ENCODE measurements at places on chromosomes 11 and 22.

DNA sequence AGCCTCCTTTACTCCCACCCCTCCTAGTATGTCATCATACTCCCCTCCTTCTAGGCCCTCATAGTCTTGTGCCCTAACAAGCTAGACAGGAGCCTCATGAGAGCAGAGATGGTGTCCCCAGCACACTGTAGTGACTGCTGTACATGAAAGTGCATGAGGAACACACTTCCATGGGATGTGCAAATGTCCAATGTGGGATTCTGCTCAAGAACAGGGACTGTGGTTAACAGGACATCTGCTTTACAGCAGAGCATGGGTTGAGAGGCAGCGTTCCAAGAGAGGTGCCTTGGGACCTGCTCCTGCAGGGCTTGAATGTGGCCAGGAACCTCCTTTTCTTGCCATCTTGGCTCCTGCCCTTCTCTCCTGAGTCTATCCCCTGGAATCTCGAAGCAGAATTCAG lies 45.3 kb downstream of the HIRA start:
- no peak for DNase-seq

- no peak for DNase-seq
Measured at GRCh38 chr22:50267591-50268390, 2.4 kb downstream of the MAPK11 start.

- DNase-seq = no peak
Measured at GRCh38 chr11:117392001-117392690, 64.5 kb downstream of the CEP164 start.

GRCh38 chr11:35246745-35247144 lies 107.8 kb downstream of the CD44 start:
- DNase-seq = no peak

DNA sequence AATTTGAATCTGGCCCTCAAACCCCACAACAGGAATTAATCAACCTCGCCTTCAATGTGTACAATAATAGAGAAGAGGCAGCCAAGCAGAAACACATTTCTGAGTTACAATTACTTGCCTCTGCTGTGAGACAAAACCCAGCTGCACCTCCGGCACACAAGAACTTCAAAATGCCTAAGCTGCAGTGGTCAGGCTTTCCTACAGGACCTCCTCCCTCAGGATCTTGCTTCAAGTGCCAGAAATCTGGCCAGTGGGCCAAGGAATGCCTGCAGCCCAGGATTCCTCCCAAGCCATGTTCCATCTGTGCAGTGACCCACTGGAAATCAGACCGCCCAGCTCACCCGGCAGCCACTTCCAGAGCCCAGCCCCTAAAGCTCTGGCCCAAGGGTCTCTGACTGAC lies 3.4 kb upstream of the NDUFC2 start:
- DNase-seq = no peak

DNA sequence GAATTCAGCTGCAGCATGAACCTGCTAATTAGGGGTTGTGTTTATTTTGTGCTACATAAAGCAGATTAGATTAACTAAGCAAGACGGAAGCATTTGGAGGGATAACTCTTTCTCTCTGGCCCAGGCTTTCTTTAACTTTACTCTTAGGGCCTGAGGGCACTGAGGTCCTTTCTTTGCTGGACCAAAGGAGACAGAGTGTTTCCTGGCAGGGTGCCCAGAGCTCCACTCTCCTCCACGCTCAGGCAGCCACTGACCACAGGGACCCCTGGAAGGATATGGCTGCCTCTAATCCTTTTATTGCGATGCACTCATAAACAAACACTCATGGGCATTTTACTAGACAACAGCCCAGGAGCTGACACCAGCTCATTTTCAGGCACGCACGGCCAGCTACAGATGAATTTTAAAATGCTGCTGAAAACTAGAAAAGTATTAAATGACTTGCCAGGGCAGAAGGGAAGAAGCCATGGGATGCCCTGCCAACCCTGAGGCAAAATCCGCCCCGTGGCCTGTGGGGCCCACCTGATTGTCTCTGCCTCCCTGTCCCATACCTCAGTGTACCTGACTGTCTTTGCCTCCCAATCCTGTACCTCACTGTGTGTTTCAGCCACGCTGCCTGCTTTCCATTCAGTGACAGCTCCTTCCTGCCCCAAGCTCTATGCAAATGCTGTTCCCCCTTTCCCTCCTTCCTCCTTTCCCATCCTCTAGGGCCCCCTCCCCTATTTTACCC lies 192.6 kb upstream of the NAV2 start:
- no peak for DNase-seq

- DNase-seq = no peak
Measured at GRCh38 chr11:34770111-34770510, 146.1 kb downstream of the APIP start.

GRCh38 chr11:117940736-117941135 lies 11.5 kb upstream of the TMPRSS13 start:
- no peak for DNase-seq

DNA sequence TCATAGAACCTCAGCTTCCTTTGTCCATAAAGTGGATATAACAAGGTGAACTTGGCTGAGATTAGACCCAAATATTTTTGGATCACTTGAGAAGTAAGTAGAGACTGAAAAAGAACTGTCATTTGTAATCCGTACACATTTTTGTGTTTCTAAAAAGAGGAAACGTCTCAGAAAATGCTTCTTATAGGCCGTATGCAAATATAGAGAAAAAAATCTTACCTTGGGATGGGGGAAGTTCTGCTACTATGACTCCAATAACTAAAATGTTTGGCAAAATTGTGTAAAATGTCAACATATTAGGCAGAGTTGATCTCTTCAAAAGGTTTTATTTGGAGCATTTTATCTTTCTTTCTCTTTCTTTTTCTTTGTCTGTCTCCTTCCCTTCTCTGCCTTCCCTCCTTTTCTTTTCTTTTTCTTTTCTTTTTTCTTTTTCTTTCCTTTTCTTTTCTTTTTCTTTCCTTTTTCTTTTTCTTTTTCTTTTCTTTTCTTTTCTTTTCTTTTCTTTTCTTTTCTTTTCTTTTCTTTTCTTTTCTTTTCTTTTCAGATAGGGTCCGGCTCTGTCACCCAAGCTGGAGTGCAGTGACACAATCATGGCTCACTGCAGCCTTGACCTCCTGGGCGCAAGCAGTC lies 48.2 kb downstream of the ADM start:
- no peak for DNase-seq

- no peak for DNase-seq
Measured at GRCh38 chr22:42217752-42218280, 52.6 kb downstream of the TCF20 start.

DNA sequence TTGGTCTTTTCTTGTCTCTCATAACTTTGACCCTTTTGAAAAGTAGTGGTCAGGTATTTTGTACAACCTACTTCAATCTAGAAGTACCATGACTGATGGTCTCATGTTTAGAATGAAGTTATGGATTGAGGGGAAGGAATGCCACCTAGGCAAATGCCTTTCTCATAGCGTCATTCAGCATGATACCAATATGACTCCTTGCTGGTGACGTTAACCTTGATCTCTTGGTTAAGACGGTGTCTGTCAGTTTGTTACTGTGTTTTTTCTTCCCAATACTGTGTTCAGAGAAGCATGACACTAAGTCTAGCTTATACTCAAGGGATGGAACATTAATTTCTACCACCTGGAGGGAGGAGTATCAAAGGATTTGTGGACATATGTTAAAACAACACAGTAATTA lies 130.9 kb downstream of the KIF18A start:
- no peak for DNase-seq

DNA sequence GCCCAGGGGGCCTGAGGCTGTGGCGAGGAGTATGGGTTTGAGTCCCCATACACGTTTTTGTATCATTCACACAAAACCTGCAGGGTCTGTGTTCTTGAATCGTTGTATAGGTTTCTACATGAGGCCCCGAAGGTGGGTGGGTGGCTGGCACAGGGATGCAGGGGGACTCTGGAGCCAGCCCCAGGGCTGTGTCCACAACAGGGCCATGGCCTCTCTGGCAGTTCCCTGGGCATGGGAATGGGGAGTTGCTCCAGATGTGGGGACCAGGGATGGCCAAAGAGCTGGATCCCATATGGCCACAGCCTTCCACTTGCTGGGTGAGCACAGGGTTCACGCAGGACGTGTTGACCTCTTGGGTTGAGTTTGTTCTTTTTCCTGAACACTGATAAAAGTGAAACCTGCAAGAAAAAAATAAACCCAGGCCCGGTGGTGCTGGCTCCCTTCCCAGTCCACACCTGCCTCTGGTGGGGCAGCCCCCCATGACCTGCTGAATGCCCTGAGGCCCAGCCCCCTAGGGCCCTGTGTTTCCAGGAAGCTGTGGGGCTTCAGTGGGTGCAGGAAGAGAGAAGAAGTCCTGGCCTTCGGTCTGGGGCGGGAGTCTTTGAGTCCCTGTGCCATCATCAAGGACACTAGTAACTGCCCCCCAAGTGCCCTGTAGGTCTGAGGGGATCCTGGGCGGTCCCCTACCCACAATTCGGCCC lies 16.1 kb downstream of the MYRF start:
- no peak for DNase-seq

DNA sequence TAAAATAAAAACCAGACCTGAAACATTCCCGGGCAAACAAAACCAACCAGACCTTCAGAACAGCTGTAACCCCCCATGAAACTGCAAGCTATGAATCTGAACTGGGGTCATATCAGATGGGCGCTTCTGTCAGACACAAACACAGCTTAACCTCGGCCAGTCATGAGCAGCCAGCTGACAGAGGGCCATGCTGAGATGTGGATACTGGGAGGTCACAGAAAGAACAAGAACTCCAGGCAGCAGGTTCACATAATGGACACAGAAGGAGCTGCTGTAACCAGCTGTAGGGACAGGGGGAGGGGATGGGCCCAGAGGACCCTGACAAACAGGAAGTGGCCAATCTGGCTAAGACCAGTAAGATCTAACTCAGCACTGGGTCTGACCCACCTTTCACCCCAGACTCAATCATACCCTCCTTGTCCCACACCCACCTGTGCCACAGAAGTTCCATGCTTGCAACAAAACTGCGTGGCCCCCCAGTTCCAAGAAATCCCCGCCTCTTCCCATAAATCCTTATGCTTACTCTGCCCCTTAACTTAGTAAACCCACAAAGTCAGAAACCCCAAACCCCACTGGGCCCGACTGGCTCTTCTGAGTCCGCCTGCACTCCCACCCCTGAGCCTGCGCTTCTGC lies 4.0 kb downstream of the APOL4 start:
- DNase-seq = no peak

DNA sequence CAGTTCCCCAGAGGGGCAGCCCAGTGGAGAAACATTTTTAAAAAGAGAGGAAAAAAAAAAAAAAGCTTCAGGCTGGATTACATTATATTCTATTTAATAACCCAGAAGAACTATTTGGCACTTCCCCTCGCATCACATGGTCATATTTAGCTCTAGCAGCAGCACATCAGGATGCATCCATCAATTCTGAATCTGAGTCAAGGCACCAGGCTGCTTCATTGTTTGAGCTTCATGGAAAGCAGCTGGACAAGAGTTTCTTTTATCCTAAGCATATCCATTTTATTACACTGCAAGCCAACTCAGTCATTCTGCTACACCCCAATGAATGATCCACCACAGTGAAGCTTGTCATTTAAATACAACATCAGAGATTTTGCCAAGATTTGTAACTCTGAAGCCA lies 10.0 kb downstream of the SPTY2D1 start:
- DNase-seq = no peak

DNA sequence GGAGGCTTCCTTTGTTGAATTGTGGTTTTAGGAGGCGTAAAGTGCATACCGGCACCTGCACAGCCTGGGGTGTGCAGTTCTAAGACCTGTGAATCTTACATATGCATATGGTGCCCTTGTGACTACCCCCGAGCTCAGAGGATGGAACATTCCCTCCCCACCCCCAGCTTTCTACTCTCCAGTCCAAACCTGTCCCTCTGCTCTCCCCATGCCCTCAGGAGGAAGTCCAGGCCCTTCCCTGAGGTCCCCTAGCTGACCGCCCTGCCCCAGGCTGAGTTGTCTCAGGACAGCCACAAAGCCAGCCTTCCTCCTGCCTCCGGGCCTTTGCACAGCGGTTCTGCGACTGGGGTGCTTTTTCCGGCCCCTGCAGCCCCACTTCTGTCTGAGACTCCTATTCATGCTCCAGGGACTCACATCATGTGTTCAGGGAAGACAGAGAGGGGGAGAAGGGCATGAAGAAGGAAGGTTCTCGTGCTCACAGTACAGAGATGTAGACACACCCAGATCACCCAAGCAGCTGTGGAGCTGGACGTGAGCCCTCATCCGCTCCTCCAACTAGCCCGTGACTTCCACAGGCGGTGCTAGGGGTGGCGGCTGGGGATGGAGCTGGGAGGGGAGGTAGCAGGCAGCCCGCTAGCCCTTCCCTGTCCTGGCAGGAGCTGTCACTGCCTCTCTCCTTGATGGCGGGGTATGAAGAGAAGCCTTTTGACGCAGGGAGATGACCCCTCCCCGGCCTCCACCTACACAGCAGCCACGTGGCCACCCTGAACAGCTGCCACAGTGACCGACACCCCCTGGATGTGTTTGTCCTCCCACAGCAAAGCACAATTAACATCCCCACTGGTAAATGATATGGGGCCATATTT lies 50.8 kb downstream of the FLRT1 start:
- no peak for DNase-seq

DNA sequence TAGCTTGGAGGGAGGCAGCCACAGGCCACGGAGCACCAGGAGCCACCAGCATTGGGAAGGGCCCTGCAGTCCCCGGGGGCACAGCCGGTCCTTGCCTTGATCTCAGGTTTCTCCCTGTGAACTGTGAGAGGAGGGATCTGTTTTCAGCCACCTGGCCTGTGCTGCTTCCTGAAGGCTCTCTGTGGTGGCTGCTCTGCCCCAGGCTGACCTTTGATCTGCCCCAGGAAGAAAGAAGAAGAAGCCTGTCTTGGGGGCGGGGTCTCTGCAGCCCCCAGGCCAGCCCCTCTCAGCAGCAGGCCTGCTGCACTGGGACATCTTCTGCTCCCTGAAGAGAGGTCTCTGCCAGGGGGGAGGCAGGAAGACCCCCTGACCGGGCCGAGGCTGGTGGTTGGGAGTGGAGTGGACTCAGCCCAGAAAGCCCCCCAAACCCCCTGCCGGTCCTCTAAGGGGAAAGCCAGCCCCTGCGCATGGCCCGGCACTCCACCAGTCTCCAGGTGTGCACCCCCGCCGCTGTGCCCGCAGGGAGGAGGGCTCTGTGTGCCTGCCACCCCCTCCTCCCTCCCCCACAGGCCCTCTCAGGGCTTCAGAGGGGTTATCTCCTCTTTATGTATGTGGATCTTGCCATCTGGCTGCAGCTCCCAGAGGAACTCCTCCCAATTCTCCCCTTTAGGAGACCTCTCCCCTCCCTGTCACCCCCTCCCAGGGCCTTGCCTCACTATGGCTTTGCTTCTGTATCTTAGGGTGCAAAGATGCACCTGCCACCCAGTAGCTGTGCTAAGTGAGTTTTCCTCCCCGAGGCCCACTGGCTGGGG lies 675.3 kb downstream of the BRD1 start:
- DNase-seq = no peak

- no peak for DNase-seq
Measured at GRCh38 chr11:47189100-47189834, 3.0 kb upstream of the PACSIN3 start.

DNA sequence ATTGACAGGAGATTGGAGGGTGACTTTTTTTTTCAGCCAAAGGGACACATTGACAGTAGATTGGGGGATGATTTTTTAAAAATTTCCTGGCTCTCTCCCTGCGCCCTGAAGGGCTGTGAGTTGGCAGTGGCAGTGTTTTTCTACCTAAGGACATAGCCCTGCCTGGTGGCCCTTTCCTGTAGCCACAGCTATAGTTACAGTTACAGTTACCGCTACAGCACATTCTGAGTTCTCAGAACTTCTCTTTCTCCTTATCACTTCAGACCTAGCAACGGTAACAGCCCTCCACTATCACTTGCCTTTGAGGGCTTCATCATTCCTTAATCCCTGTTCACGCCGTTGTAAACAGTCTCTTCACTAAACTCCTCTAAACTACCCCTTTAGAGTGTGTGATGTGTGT lies 684 bp downstream of the MRGPRX2 start:
- no peak for DNase-seq

- no peak for DNase-seq
Measured at GRCh38 chr22:43128928-43129424, 14.2 kb downstream of the MCAT start.

- no peak for DNase-seq
Measured at GRCh38 chr11:14449302-14449714, 50.3 kb downstream of the COPB1 start.
